GM13976 (cell line): ENCODE measurements at places on chromosomes 2 and 18.

GRCh38 chr2:224145751-224146355 is 106.8 kb upstream of the SERPINE2 start:
- no peak for DNase-seq

DNA sequence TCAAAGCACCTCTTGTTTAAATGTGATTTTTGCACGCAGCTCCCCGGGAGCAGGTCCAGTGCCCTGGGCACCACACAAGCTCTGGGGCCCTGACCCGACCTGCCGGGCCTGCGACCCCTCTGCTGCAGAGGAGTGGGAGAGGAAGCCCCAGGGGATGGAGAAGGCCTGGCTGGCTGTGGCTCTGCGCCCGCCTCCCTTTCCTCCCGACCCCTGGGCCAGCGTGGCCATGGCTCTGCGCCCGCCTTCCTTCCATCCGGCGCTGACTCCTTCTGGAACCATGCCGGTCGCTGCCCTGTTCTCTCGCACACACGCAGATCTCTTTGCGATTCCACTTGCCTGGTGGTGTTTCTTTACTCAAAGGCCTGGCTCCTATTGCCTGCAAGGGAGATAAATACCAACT is 166.5 kb upstream of the SALL3 start:
- no peak for DNase-seq

DNA sequence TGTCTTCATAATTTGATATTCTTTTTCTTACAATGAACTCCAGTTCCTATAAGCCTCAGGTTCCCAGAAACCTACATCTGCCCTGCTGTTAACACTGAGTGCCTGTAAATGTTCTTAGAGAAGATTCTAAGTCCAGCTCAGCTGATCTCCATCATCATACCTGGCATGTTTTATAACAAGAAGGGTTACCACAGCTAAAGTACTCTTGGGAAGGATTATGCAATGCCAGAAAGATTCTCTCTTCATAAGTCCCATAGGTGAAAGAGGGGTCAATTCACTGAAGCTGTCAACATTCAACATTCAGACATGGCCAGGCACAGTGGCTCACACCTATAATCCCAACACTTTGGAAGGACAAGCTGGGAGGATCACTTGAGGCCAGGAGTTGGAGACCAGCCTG is 31.3 kb upstream of the PTPN4 start:
- DNase-seq, result no peak

GRCh38 chr2:46821600-46821999 is 94.0 kb downstream of the MCFD2 start:
- DNase-seq, result no peak

DNA sequence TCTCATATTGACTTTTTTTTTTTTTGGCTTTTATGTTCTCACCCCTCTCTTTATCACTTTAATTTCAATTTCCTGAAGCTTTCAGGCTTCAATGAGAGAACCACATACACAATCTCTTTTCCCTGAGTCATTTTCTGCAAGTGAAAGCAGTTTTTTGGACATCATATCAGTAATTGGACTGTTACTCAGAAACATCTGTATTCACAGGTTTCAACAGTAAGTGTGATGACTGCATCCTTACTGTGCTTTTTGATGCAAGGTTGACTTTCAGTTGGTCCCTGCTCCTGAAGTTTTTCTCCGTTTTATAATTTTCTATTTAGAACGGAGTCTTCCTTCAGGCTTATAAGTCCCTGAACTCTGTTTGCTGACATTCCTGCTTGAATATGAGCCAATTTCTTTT is 70.5 kb upstream of the CCBE1 start:
- DNase-seq, result no peak

DNA sequence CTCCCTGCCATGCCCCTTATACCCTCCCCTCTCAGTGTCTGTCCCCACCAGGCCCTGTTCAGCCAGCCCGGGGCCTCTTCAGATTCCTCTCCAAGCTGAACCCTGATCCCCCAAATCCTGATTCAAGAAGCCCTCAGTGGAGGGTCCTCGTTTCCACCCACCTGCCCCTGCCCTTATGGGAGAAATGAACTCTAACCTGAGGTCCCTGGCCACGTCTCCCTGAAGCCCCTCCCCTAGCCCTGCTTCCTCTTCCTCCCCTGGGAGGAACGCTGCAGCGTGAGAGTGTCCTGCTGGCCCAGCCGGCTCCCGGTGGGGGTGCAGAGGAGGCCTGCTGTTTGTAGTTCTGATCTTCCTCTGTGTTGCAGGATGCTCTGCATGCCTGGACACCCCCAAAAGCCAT is 56.7 kb upstream of the GLI2 start:
- DNase-seq, result no peak

DNA sequence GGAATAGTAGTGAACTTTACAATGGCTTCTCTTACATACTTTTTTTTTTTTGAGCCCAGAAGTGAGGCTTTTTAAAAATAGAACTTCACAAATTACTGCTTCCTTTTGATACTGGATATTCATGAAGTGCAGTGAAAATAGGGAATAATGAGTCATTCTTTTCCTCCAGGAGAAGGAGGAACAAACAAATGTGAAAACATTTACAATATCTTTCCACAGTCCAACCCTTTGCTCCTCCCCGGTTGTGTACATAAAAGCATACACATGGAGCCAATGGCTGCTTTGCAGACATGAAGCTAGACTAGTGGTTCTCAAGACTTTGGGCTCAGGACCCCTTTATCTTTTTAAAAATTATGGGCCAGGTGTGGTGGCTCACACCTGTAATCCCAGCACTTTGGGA is 266.9 kb downstream of the GBX2 start:
- DNase-seq, result no peak

- no peak for DNase-seq
Observed at GRCh38 chr2:39996653-39997080, 217.6 kb upstream of the THUMPD2 start.

DNA sequence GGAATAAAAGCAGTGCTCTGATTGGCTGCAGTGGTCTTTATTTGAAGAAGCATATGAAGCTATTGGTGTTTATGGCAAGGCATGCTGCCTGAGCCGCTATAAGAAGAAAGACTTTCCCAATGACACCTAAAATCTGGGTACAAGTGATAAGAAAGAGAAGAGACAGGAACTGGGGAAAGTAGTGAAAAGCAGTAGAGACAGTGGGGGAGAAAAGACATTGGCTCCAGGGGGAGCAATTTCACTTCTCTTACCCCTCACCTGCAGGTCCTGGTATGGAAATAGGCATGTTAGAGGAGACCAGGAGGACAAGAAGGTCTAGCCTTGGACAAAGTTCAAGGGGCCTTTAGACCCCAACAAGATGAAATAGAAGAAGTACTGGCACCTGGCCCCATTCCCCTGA is 47.1 kb downstream of the PLCL1 start:
- DNase-seq, result peak; percentile 7

GRCh38 chr2:28338046-28338817 is 54.4 kb upstream of the FOSL2 start:
- no peak for DNase-seq

DNA sequence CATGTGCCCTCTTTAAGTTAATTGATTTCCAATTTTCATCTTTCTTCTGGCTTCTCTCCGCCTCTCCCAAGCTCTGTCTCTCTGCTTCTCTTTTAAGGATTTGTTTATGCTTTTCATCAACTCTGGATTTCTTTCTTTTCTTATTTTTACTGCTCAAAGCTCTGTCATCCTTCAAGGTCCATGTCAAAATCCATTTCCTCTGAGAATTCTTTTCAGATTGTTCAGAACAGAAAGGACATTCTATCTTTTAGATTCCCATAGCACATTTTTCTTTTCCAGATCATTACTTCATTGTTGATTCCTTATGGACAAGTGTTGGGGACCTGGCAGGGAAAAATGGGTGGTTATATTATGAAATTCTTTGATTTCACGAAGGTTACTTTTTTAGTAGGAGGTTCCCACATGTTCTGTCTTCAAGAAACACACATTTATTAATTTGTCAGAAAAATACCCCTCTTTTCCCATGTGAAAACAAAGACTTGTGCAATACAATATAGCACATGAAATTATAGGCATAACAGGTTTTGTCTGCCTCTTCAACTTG is 12.3 kb downstream of the PMAIP1 start:
- no peak for DNase-seq

- no peak for DNase-seq
Observed at GRCh38 chr2:36672199-36672598, 24.3 kb upstream of the VIT start.

DNA sequence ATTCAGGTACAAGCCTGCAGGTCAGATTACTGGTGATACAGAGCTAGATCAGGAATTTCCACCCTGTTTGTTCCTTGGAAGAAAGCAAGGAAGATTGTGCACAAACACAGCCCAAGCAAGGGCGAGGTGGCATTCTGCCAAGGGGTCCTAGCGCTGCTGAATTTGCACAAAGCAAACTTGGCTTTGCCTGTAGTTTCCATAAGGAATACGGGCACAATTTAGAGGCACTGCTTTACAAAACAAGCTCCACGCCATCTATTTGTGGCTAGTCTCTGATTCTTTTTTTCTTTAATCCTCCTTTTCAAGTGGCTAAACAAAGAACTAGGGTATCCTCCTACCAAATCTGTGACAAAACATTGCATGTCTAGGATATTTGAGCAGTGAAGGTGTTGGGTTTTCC is 195.5 kb upstream of the ACVR2A start:
- no peak for DNase-seq

DNA sequence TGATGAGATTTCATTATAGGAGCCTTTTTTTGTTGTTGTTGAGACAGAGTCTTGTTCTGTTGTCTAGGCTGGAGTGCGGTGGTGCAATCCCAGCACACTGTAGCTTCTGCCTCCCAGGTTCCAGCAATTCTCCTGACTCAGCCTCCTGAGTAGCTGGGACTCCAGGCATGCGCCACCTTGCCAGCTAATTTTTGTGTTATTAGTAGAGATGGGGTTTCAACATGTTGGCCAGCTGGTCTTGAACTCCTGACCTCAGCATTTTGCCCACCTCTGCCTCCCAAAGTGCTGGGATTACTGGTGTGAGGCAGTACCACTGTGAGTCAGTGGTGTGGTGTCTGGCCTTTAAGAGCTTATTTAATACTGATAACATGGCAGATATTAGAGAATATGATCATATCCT is 60.1 kb downstream of the MOB4 start:
- no peak for DNase-seq

GRCh38 chr2:219689676-219690628 is 62.5 kb downstream of the SLC4A3 start:
- DNase-seq, result peak; percentile 73

- no peak for DNase-seq
Observed at GRCh38 chr18:74768096-74768495, 170.4 kb downstream of the ZNF407 start.

DNA sequence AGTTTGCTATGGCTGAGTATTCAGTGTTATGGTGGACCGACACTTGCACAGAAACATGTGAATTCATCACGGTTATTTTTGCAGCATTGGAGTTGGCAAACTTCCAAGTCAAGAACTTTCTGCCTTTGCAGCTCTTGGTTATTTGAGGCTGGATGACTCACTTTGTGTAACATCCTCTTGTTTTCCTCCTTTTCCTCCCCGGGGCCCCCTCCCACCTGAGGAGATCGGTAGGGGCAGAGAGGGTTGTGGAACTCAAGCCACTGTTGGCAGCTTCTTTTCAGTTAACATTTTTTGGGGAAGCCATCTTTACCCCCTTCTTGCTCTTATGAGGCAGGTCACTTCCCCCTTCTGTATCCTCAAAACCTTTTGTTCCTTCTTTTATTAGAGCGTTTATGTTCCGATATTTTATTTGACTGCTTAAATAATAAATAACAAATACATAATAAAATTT is 48.6 kb downstream of the DDX1 start:
- DNase-seq, result no peak

DNA sequence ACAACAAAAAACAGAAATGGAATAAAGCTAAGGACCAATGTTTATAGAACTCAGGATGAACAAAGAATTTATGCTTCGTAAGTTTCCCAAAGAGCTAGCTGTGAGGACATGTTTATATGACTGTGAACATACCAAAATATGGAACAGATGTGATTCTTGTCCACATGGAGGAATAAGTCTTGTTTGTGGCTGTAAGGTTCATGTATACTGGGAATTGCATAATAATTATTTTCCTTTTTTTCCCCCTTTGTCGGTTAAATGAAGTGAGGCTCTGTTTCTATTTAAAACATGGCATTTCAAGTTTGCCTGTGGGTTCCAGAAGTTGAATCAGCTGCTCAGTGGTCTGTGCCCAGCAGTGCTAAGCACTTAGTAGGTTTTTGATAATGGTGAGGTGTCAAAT is 108.1 kb downstream of the FHOD3 start:
- DNase-seq, result no peak

DNA sequence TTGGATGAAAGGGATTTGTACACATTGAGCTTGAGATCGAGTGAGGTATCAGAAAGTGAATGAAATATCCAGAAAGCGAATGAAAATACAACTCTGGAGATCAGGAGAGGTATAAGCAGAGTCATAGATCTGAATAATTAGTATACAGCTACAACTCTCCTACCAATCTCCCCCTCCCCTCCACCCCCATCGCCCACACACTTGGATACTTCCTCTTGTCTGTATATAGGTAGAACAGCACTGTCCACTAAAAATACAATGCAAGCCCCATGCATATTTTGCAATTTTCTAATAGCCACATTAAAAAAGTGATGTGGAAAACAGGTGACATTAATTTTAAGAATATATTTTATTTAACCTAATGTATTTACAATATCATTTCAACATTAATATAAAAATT is 23.7 kb upstream of the WIPF1 start:
- no peak for DNase-seq

GRCh38 chr2:224449212-224450147 is 47.6 kb upstream of the FAM124B start:
- DNase-seq, result peak; percentile 33

- no peak for DNase-seq
Observed at GRCh38 chr18:49467019-49467563, 6.6 kb upstream of the DYM start.

DNA sequence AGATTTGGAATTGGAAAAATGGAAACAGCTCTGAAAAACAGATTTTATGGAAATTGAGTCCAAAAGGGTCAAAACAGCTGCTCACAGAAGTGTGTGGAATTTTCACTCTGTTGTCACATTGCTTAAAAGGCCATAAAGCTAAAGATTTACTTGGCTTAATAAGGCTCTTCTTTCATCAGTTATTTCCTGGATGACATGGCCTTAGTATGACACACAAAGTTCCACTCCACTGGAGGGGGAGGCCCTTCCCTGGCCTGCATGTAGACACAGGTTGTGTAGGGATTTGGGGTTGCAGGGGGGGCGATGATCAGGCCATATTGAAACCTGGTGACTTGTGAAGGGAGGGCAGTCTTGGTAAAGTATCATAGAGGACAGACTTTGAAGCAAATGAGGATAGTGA is 34.0 kb downstream of the TMEM185B start:
- no peak for DNase-seq

DNA sequence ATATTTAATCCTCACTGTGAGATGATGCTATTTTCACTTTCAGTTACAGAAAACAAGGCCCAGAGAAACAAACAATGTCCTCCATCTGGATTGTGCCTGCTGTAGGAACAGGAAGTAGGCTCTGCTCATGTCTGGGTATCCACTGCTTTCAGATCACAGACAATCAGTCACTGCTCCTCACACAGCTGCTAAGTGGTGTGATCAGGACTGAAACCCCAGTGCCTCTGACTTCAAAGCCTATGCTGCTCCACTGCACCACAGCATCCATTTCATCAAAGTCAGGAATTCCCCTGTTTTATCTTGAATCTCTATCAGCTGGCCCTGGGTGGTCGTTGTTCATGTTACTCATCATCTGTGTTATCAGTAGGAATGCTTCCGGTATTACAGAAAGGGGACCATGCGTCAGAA is 303.8 kb upstream of the TRIB2 start:
- peak; percentile 10 for DNase-seq

- DNase-seq, result no peak
Observed at GRCh38 chr2:19762142-19762541, 139.6 kb downstream of the TTC32 start.

- no peak for DNase-seq
Observed at GRCh38 chr2:28224648-28225472, 167.8 kb upstream of the FOSL2 start.
